ENCODE measurements at places on chromosomes 3 and 15.

DNA sequence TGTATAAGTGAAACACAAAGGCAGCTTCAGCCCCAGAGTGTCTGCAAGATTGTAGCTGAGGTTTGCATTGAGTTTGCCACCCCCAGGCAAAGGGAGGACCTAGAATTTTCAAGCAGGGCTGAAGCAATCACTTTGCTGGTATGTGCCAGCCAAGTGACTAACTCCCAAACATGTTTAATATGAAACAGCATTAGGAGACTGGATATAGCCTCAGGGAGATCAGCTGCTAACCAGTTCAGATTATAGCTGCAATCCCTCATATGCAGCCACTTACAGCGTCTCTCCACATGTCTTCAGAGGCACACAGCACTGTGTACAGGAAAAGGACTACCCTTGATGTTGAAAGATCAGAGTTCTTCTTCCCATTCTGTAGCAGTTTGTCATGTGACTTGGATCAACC, 38.4 kb upstream of the PPP2R3A start:
- no peak for DNase-seq

GRCh38 chr15:60414016-60414682, 16.4 kb upstream of the ANXA2 start:
- DNase-seq, result no peak

- DNase-seq, result no peak
These were observed 380 bp downstream of the MYLK start for GRCh38 chr3:123883701-123884202.

GRCh38 chr3:144105542-144105941, 133.9 kb downstream of the DIPK2A start:
- no peak for DNase-seq

GRCh38 chr3:23653647-23654525, 151.9 kb upstream of the UBE2E1 start:
- no peak for DNase-seq

GRCh38 chr3:134362221-134362620, 12.0 kb downstream of the AMOTL2 start:
- DNase-seq, result no peak

DNA sequence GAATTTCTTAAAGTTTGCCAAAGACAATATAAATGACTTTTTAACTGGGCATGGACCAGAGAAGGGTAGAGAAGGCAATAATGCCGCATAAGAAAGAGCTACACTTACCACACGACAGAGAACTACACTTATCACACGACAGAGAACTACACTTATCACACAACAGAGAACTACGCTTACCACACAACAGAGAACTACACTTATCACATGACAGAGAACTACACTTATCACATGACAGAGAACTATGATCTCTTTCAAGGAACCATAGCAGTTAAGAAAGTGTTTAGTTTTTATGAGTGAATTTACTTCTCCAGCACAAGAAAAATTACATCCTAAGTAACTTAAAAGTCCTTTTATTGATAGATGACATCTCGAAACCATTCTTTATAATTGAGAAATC, 32.0 kb downstream of the DCUN1D1 start:
- no peak for DNase-seq

- no peak for DNase-seq
These were observed 19.0 kb downstream of the NSUN3 start for GRCh38 chr3:94081884-94082283.

- DNase-seq, result peak; percentile 65
These were observed 139.0 kb downstream of the MCTP2 start for GRCh38 chr15:94370206-94370935.

- peak; percentile 65 for DNase-seq
These were observed 2.4 kb downstream of the CCNDBP1 start for GRCh38 chr15:43187544-43188155.

DNA sequence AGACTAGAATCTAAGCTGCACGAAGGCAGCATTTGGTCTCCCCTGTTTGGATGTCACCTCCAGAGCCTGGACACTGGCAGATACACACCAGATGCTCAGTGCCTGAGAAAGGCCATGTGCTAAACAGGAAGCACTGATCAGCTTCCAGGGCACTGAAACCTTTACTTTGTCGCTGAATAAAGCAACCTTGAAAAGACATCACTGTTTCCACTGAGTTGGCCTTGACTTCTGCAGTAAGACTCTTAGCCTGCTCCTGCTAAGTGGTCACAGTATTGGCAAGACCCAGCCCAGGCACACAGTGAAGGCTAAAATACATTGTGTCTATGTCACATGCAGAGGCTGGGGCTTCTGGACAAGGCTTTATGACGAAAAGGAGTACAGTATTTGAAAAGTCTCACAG, 104.3 kb upstream of the ICE2 start:
- no peak for DNase-seq

- peak; percentile 83 for DNase-seq
These were observed 17.5 kb downstream of the HDC start for GRCh38 chr15:50247819-50248655.

DNA sequence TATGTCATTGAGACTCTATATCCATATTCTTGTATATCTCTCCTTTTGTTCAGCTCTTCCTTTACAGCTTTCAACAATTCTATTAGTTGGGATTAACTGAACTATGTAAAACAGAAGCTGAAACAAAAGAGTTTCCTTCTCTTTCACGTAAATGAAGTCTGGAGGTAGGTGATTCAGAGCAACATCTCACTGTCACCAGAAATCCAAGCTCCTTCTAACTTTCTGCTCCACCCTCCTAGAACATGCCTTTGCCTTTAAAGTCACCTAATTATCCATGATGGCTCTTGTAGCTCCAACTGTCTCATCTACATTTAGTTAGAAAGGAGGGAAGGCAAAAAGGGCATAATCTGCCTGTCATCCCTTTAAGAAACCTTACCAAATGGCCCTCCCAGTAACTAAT, 458.2 kb upstream of the MDFIC2 start:
- DNase-seq, result no peak

DNA sequence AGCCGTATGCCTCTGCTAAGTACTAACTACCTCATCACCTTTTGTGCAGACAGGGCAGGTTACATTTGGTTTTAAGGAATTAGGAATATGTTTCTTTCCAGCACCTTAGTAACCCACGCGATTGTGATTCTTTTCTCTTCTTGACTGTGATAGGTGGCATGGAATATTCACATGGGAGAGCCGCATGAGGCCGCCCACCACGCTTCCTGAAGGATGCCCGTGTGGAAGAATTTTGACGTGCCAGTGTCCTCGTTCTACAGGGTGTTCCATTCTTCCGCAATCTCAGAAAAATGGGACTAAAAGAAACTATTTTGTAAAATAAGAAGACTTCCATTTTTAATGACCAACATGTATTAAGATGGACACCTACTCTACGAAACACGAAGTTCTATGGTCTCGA, 16.3 kb downstream of the B3GNT5 start:
- no peak for DNase-seq

DNA sequence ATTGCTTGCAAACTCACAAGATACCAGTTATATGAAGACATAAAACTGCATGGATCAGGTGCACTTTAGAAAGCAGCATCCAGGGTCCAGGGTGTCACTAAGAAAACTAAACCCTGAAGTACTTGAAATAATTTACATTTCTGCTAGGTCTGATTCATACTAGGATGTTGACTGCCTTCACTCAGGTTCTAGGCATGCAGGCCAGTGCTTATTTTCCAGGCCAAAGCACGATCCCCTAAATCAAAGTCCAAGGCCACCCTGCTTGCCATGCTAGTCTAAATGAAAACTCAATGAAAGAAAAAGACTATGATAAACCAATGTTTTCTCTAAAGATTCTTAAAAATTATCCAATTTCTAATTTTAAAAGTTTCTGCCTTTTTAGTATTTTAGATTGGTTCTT, 49.4 kb downstream of the GREM1 start:
- DNase-seq, result no peak

DNA sequence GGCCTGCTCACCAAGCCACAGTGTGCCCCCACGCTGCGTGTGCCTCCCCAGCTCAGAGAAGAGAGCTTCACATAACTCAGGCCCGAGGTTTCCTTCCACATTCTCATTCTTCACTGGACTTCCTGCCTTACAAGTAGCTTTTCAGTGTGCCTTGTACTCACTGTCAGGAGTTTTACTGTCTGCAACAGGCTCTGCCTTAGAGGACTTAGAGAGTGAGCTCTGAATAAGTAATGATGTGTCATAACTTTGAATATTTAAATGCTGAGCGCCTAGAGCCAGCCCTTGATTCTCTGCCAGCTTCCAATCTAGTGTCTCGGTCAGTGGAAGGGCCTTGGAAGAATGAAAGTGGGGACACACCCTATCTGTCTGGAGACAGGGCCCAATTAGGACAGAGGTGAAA, 41.8 kb downstream of the ITGB5 start:
- peak; percentile 77 for DNase-seq

DNA sequence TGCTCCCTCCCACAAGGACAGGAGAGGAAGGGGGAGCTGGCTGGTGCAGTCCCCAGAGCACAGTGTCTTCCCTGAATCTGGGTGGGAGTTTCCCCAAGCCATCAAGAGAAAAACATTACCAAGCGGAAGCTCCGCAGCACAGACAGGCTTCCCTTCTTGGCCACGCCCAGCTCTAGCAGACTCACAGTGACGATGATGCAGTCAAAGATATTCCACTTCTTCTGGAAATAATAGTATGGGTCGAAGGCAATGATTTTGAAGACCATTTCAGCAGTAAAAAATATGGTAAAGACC, 76.7 kb downstream of the SCN10A start:
- peak; percentile 23 for DNase-seq

DNA sequence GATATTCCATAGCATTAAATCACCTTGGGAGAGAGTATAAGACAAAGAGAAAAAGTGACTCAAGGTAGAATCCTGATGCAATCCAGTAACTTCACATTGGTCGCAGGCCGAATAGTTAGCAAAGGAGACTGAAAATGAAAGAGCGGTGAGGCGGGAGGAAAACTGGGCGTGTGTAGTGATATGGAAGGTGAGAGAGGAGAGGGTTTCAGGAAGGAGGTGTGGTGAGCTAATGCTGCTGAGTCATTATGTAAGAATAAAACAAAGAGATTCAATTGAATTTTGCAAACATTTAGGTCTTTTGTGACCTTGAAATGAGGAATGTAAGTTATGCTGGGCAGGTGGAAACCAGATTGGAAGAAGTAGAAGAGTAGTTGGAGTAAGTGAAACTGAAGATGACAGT, 235.3 kb downstream of the C3orf38 start:
- DNase-seq, result no peak

GRCh38 chr15:85361323-85361722, 19.1 kb upstream of the AKAP13 start:
- DNase-seq, result peak; percentile 27

DNA sequence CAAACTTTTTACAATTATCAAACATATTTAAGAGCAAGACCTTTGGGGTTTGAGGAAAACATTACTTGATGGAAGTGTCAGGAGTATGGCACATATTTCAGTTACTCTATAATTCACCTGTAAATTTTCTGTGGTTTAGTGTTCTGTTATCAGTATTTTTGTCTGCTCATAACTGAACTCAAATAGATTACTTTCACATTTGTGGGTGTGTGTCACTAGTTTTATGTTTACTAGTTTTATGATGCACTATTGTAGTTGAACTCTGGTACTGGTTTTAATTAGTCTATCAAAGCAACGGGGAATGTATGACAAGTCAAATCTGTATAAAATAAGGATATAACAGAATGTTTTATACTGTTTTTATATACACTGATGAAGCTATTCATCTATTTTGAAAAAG, 27.2 kb downstream of the OXSM start:
- no peak for DNase-seq

DNA sequence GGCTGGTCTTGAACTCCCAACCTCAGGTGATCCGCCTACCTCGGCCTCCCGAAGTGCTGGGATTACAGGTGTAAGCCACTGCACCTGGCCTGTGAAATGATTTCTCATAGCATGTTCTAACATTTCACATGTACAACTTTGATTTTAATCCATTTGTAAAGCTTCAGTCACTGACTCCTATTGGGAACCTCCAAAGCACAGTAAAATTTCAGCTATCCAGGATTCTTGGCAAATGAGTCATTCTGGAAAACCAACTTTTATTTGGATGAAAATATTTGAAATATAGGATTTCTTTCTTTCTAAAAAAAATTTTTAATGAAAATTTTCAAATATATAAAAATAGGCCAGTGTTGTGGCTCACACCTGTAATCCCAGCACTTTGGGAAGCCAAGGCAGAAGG, 2.7 kb upstream of the LMAN1L start:
- DNase-seq, result no peak

GRCh38 chr15:84926491-84927230, 42.2 kb downstream of the SLC28A1 start:
- DNase-seq, result no peak

- DNase-seq, result no peak
These were observed 640.6 kb upstream of the DPPA4 start for GRCh38 chr3:109977897-109978296.

GRCh38 chr15:88621789-88622604, 857 bp downstream of the AEN start:
- DNase-seq, result peak; percentile 72

GRCh38 chr3:32646761-32647160, 38.2 kb upstream of the CNOT10 start:
- no peak for DNase-seq

DNA sequence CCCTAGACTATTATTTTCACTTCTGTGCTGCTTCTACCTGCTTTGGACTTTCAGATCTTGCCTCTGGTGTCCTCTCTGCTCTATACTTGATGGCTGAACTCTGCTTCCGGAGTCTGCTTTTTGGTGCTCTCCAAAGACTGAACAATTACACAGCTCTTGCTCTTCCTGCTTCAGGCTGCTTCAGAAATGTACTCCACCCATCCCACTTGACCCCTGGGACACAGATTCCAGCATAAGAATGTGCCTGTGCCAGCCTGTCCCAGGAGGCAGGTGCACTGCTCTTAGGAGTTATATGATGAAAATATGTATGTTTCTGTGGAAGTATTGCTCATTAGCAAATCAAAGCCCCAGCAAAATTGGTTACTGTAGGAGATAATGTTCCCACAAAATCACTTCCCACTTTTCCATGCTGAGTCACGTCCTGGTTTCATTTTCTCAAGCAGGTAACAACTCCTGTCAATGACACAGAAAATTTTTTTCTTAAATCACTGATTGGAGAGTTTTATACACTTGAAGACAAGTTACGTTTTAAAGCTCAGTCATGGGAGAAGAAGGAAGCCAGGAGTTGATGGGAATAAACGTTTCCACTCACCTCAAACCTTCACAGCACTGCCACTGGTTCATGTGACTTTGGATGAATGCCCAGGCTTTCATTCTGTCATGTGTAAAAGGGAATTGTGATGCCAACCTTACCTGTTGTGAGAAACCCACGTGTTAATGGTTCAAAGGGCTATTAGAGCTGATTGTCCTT, 239.4 kb upstream of the ZPLD1 start:
- DNase-seq, result no peak

- no peak for DNase-seq
These were observed 470.2 kb upstream of the ADAMTS9 start for GRCh38 chr3:65158023-65158422.

GRCh38 chr3:156787926-156788663, 38.1 kb upstream of the LEKR1 start:
- peak; percentile 39 for DNase-seq

GRCh38 chr3:176820764-176821163, 376.5 kb downstream of the TBL1XR1 start:
- no peak for DNase-seq

- peak; percentile 90 for DNase-seq
These were observed 24.5 kb downstream of the IQGAP1 start for GRCh38 chr15:90412356-90413194.

All from suppressor macrophage treated with lipopolysaccharide for 4 hours (primary cell).